CD4-positive, alpha-beta T cell treated with Interleukin-21 for 1 hour (primary cell): ENCODE measurements at places on chromosomes 3 and 15.

DNA sequence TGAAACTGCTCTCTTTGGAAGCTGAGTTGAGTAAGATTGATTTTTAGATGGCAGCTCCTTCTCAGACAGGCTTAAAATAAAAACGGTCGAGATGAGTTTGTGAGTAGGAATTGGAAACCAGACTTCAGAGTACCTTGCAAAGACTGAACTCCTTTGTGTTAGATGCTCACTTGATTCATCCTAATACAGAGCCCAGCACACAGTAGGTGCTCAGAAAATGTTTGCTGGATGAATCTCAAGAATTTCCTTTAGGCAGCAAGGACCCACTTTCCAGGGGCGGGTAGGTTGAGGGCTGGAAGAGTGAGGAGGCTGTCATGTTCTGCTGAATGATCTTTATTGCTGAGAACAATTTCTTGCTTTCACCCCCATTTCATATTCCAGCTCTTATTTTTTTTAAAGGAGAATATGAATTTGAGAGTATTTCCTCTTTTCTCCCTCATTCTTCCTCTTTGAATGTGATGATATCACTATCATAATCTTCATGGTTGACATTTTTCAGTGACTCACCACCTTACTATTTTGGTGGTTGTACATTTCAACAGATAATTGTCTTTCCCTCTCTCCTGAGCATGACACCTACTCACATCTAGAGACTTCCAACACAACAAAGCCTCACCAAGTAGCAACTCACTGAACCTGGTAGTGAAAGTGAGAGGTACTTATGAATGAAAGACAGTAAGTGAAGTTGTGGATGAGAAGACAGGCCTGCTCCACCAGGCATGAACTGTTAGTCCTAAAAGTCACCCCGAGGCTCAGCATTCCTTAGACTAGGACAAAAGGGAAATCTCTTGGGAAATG is 113.3 kb downstream of the PDCD6IP start:
- no peak for DNase-seq

- DNase-seq: no peak
These were observed 222.4 kb downstream of the CACNA2D3 start for GRCh38 chr3:54344601-54345231.

GRCh38 chr3:111676211-111677006 is 81.3 kb upstream of the ZBED2 start:
- no peak for DNase-seq

DNA sequence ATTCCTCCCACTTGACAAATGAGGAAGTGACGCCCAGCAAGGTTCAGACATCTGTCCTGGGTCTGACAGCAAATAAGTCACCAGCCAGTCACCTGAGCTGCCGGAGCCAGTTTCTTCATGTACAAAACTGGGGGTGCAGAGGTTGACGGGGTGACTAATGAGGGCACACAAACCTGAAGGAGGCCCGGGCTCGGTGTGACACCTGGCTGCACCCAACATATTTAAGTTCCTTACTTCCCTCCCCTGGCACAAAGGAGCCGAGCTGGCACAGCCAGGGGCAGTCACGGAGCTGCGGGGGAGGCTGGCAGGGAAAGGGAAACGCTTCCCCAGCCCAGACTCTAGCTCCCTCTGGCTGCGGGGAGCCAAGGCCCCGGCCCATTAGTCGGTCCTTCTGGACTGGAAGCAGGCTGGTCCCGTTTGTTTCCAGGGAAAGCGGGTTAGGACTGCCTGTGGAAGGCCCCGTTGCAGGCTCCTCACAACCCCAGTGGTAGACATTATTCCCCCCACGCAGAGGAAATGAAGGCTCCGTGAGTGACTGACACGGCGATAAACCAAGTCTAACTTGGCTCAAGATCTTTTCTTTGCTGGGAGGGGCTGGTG is 2.3 kb downstream of the FBXL22 start:
- DNase-seq: peak; percentile 39

DNA sequence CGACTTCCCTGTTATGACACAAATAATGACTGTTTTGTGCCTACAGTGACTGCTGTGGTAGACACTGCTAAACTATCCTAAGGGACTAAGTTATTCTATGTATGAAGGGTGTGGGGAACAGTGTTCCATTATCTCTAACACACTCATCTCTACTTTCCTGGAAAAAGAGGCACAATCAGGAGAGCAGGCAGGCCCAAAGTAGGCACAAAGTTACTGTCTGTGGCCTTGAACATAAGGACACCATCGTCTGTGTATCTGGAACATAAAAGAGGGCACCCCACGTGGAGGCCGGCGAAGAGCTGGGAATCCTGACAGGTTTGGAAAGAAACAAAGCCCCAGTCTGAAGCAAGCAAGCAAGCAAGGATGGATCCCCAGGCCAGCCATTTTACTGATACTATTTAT is 1.5 kb downstream of the ABCC5 start:
- no peak for DNase-seq

- no peak for DNase-seq
These were observed 101.3 kb downstream of the UBE2E2 start for GRCh38 chr3:23304424-23304823.

DNA sequence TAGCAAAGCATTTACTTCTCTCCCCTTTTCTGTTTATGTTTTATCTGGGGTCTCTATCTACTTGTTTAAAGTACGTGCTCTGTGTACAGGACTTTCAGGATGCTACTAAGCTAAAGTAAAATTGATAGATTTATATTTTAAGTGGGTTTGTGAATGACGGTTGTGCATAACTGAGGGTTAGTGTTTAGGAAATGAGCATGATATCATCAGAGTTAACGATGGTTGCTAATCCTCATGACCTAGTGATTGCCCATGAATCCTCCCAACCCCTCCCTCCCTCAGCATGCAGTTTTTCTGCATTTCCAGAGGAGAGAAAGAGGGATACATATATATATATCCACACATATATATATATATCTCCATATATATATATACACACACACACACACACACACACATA is 957.2 kb downstream of the TUSC7 start:
- DNase-seq: no peak

- no peak for DNase-seq
These were observed 38.1 kb downstream of the OXNAD1 start for GRCh38 chr3:16303037-16303575.

DNA sequence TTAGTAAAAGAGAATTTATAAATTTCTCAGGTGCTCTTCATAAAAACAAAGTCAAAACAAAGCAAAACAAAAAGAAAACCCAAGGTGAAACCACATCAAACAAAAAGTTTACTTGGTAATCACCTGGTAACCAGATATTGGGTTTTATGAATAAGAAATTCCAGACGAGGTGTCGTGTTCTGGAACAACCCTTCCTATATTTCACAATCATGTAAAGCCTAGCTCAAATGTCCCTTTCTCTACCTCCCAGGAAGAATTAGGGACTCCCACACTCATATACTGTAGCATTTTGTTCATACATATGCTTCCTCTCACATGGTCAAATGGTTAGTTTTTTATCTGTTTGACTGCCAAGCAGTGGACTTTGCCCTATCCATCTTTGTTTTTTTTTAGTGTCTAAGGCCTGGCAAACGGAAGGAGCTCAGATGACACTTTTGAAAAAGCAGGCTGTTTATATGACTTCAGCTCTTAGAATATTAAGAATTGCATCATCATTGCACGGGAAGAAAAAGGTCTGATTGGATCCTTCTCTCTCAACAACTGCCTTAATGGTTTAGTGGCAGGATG is 326.7 kb upstream of the TBL1XR1 start:
- no peak for DNase-seq

DNA sequence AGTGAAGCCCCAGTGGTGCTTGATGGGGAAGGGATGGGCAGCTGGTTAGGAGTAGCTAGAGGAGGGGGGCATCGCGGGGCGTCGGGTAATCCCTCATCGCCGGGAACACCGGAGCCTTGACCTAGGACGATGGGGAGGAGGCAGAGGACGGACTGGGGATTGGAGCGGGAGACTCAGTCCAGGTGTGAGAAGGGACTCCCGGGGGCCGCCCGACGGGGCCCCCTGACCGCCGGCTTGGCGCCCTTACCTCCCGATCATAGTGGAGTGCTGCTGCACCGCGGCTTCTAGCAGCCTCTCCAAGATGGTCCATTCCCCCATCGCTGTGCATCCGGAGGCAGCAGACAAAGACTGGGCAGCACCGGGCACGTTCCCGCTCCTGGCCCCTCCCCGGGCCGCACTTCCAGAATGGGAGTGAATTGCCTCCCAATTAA is 612 bp downstream of the GJD2 start:
- no peak for DNase-seq

- DNase-seq: no peak
These were observed 62.3 kb upstream of the ARHGEF3 start for GRCh38 chr3:56864090-56864489.

GRCh38 chr3:196813903-196814302 is 53.8 kb upstream of the SENP5 start:
- DNase-seq: no peak

GRCh38 chr15:68303560-68304436 is 26.3 kb downstream of the FEM1B start:
- no peak for DNase-seq

DNA sequence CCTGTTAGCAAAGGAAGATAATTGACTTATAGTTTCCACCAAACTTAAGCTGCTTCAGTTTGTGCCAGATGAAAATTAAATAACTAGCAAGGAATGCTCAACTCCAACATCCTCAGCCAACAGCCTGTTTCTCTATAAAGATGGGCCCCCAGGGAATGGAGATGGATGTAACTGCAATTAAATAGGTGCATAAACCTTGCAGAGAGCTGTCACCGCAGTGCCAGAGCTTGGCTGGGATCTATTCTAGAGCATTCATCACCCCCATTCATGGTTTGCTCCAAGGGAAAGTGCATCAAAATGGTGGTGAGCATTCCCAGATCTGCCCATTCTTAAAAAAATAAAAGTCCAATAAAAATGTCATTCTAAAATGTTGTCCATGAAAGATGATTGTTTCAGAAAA is 19.7 kb upstream of the RORA start:
- no peak for DNase-seq

GRCh38 chr3:7897655-7898054 is 604.0 kb upstream of the LMCD1 start:
- DNase-seq: no peak

DNA sequence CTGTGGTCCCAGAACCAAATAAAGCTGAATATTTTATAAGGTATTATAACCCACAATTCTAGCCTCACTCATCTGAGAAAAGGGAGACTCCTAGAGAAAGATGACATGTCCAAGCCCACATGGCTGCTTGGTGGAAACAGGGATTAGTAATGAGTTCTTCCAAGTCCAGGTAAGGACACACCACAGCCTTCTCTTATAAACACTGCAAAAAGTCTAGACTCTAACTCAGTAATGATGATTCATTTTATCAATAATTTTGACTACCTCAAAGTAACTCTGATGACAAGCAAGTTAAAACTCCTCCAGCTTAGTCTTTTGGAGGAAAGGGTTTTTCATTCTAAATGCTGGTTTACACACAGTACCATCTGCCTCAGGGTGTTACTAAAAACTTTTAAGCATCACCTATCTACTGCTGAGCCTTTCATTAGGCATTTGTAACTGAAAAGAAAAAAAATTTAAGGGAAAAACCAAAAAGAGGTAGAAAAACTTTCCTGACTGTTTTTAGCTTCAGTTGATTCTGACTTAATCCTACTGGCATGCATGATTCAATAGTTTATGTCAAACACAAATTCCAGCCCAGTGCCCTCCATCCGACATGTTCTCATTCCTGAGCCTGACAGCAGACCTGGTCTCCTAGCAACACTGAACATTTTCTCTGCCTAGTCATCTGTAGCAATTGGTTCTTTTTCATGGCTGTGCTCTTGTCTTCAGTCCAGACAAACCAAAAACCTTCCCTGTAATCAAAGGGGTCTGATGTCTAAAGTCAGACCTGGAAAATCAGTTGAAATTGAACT is 43.9 kb downstream of the P3H2 start:
- no peak for DNase-seq

- no peak for DNase-seq
These were observed 8.8 kb downstream of the SLC12A8 start for GRCh38 chr3:125203731-125204130.

DNA sequence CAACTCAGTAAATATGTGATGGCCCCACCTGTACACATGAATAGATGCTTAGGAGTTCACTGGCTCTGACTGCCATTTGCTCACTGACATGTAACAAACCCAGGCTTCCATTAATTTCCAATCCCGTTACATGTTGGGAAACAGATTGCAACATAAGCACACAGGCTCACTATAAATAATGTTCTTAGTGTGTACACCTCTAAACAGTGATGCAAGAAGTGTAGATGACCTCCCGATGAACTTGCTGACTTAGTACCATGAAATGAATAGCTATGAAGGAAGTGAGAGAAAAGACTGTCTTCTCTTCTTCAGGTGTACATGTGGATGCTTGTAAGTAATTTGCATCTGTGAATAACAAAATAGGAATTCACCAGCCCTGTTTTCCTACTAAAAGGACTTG is 21.4 kb upstream of the FSIP1 start:
- no peak for DNase-seq

- DNase-seq: no peak
These were observed 728.9 kb upstream of the DPPA4 start for GRCh38 chr3:110066206-110066605.

DNA sequence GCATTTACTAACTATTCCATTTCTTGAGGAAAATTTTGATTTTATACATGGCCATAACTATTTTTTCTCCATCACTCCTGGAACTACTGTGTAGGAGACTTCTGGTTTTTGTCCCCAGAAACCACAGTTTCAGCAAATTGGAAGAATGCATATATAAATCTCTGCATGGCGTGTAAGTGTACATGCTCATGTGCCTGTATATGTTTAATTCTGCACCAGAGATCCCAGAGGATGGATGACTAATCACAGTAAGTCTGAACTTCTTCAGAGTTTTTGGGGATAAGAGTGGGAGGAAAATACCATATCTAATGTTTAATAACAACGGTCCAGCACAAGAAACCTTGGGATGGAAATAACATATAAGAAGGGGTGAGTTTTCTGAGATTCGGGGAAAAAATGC is 10.9 kb upstream of the COL6A6 start:
- DNase-seq: no peak

DNA sequence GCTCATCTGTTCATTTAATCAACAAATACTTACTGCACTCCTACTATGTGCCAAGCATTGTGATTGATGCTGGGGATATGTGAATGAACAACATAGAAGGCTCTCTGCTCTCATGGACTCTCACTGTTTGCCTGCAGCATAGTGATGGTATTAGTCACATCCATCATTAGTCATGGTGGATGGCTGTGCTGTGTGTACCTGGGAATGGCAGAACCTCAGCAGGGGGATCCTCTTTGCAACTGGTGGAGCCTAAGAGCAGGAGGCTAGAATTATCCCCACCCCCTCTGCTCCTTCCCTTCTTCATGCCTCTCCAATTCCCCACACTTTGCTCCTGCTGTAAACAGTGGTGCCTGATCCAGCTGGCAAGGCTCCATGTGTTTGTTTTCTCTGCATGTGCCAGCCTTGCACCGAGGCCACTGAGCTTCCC is 20.5 kb downstream of the BOC start:
- no peak for DNase-seq

DNA sequence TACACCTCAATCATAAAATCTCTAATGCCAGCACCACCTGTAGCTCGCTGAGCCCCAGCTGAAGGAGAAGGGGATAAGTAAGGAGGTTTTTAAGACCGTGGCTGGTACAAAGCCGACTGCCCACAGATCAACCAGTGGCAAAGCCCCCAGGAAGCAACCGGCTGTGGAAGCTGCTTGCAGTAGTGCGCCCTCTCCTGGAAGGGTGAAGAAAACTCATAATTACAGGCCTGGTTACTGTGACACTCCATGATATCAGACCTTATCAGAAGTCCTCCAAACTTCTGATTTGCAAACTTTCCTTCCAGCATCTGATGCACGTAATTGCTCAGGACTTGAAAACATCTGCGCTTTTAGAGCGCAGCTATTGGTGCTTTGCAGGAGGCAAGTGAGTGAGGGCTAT is 63.1 kb upstream of the MCTP2 start:
- DNase-seq: no peak

- no peak for DNase-seq
These were observed 409.2 kb downstream of the DIPK2A start for GRCh38 chr3:144380849-144381248.

- no peak for DNase-seq
These were observed 74.9 kb downstream of the NTRK3 start for GRCh38 chr15:88181613-88182012.
